ENCODE measurements at places on chromosomes 3 and 15. TPM values are rescaled to one million over a fixed set of nuclear protein-coding genes. Genes with fewer than 3 reads are reported as not detected.

The DNAH1 gene
- total RNA-seq = 47.2 TPM

The OR5K2 gene
- not detected for total RNA-seq

The DUOX2 gene
- total RNA-seq = 0.29 TPM

The ARRDC4 gene
- total RNA-seq = 1.1 TPM

The DUOXA1 gene
- 0.74 TPM for total RNA-seq

The GREM1 gene
- total RNA-seq = not detected

The TGM4 gene
- not detected for total RNA-seq

The CASR gene
- total RNA-seq = not detected

The FOXB1 gene
- not detected for total RNA-seq

Data from B cell (primary cell).